ENCODE measurements at places on chromosomes 16 and 17. TPM values are rescaled to one million over a fixed set of nuclear protein-coding genes. Genes with fewer than 3 reads are reported as not detected.

Gene FBF1
- 8.0 TPM for total RNA-seq

Gene KRT33B
- not detected for total RNA-seq

Gene C17orf107
- total RNA-seq, result 0.24 TPM

Gene KRT20
- total RNA-seq, result 0.27 TPM

Gene TBC1D3
- total RNA-seq, result not detected

Gene ALOX12B
- 1.8 TPM for total RNA-seq

Gene TBC1D3C
- total RNA-seq, result 0.07 TPM

Gene KRT222
- total RNA-seq, result 0.19 TPM

Gene SERPINF2
- total RNA-seq, result 3.2 TPM

Gene ABCC6
- 1.1 TPM for total RNA-seq

Gene CLEC18C
- total RNA-seq, result not detected

Gene KREMEN2
- total RNA-seq, result 1.3 TPM

Gene SLC52A1
- total RNA-seq, result 0.68 TPM

Gene PYY
- not detected for total RNA-seq

Gene MGAT5B
- total RNA-seq, result 24.6 TPM

Gene TNP2
- total RNA-seq, result not detected

Gene CPHXL2
- not detected for total RNA-seq

Gene KRTAP2-1
- not detected for total RNA-seq

Gene KLHDC4
- total RNA-seq, result 41.1 TPM

Gene ASGR2
- not detected for total RNA-seq

Gene SLC5A11
- 0.37 TPM for total RNA-seq

Gene FOXC2
- 1.8 TPM for total RNA-seq

Gene CDT1
- 29.9 TPM for total RNA-seq

Gene ADORA2B
- 17.6 TPM for total RNA-seq

Gene NPIPA2
- 1.1 TPM for total RNA-seq

Gene PRR35
- total RNA-seq, result 0.13 TPM

Gene MILR1
- total RNA-seq, result 1.9 TPM

Gene ITGB3
- 5.1 TPM for total RNA-seq

Gene CLEC19A
- total RNA-seq, result 0.11 TPM

Gene RUNDC3A
- 1.3 TPM for total RNA-seq

Gene COPS3
- 150 TPM for total RNA-seq

Gene CCL4L2
- total RNA-seq, result not detected

Gene KRT17
- total RNA-seq, result 1.3 TPM

Gene MAPT
- total RNA-seq, result 2.1 TPM

Gene NOB1
- 115 TPM for total RNA-seq

Gene DGKE
- 2.8 TPM for total RNA-seq

Gene TMEM208
- total RNA-seq, result 94.3 TPM

Gene NXPH3
- 0.50 TPM for total RNA-seq

Gene RND2
- 0.13 TPM for total RNA-seq

Gene TMIGD1
- not detected for total RNA-seq

Gene SMIM36
- total RNA-seq, result not detected

Gene KRTAP3-1
- not detected for total RNA-seq

Gene ABCC12
- 0.03 TPM for total RNA-seq

Gene TBX2
- 3.7 TPM for total RNA-seq

Gene GNAO1
- 0.65 TPM for total RNA-seq

Gene PPP1R27
- not detected for total RNA-seq

Gene HCRT
- total RNA-seq, result not detected

Gene CCDC200
- total RNA-seq, result not detected

Gene CEMP1
- 0.12 TPM for total RNA-seq

Gene LYRM9
- 1.9 TPM for total RNA-seq

Gene IGFBP4
- total RNA-seq, result 2,729 TPM

Gene NOL3
- total RNA-seq, result 89.9 TPM

Gene NF1
- total RNA-seq, result 18.5 TPM

Gene LGALS9B
- not detected for total RNA-seq

Gene TP53TG3F
- not detected for total RNA-seq

Gene SOX9
- 6.6 TPM for total RNA-seq

Gene KRTAP2-2
- not detected for total RNA-seq

Gene ZNF785
- not detected for total RNA-seq

Gene ASGR1
- total RNA-seq, result 1.4 TPM

All from A549 treated with GW870086 at 1 μM for 4 hours (cell line).